ENCODE measurements at places on chromosomes 6 and 20.

DNA sequence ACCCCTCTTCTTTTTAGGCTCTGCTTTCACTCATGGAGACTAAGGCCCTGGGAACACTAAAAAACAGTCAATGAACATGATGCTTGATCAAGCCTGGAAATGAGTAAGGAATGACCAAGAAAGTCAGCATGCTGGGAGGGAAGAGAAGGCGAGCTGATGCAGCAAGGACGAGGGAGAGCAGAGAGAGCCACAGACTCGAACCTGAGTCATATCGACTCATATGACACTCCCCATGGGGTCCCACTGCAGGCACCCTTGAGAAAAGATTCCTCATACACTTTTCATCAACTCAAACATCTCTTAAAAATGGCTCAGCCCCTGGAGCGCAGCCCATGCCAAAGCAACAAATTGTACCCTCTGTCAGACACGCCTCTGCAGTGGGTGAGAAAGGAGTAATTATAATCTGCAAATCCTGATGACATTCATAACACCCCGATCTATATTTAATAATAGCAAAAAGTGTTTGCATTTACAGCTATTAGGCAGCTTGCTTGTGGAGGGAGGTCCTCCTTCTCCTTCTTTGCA lies 127.2 kb downstream of the F13A1 start:
- no peak for DNase-seq

GRCh38 chr6:150079604-150080003 lies 10.7 kb upstream of the ULBP3 start:
- no peak for DNase-seq

- DNase-seq = no peak
Measured at GRCh38 chr20:48777821-48778220, 50.0 kb downstream of the PREX1 start.

DNA sequence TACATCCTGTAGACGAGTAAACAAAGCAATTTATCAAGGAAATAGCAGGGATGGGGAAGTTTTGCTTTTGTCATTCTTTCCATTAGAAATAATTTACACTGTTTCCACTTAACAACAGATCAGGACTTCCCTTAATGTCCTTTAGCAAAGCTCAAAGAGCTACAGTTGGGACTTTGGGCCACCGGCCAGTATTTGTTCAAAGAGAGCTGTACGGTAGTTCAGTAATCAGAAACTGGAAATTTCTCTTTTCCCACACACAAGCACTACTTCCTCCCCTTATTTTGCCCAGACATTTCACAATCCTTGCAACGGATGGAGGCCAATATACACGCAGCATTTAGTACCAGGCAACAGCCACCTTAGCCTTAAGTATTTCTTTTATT lies 12.1 kb upstream of the HINT3 start:
- DNase-seq = no peak

DNA sequence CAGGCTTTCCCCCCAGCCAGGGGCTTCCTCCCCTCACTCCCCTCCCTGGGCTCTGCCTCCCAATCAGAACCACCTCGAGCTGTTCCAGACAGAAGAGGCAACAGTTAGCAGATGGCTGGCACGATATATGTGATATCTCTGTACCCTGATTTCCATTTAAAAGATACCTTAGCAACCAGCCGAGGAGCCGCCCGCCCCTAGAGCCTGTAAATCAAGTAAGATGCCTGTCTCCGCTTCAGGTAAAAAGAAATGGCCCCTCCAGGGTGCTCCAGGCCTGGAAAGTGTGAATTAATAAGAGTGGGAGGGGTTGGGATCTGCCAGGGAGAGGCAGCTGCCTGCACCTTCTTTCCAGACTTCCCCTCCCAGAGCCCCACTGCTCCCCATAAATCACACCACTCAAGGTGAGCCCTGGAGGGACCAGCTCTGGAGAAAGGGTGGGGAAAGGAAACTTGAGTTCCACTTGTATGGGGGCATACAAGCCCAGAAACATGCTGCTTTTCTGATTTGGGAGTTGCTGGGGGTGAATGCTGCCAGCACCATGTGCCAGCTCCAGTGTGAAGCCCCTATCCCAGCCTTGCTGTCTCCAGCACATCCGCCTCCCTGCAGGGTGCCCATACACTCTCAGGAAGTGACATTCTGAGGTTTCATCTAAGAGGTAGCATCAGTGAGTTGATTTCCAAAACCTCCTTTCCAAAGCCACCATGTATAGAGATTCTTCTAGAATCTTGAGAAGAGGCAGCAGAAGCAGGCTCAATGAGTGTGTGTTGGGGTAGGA lies 148.0 kb downstream of the LRFN2 start:
- no peak for DNase-seq

GRCh38 chr6:89874438-89874837 lies 19.8 kb upstream of the GJA10 start:
- no peak for DNase-seq

- no peak for DNase-seq
Measured at GRCh38 chr6:39357998-39358686, 35.6 kb upstream of the KCNK16 start.

GRCh38 chr6:63941747-63942470 lies 306.3 kb downstream of the PHF3 start:
- no peak for DNase-seq

GRCh38 chr20:47768016-47768824 lies 17.1 kb downstream of the SULF2 start:
- DNase-seq = no peak

DNA sequence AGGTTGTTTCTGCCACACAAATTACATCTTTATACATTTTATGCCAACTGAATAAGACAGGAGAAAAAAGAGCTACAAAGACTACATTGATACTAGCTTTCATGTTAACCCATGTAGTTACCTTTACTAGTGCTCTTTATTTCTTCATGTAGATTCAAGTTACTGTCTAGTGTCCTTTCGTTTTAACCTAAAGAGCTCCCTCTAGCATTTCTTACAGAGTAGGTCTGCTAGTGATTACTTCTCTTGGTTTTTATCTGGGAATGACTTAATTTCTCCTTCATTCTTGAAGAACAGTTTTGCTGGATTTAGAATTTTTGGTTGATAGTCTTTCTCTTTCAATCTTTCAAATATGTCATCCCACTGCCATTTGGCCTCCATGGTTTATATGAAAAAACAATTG lies 21.2 kb upstream of the NOP56 start:
- DNase-seq = no peak

DNA sequence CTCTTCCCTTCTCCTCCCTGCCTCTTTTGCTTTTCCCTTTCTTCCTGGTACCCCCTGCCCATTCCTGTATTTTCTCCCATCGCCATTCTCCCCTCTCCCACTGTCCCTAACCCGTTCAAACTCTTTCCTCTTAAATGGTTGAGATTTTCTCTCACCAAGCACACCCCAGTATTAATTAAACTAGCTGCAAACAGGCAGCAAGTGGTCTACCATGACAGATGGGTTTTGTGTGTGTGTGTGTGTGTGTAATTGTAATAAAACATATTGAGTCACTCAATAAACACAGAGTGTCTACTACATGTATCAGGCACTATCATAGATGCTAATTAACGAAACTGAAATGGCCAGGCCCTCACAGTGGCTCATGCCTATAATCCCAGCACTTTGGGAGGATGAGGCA lies 6.7 kb downstream of the RAET1E start:
- DNase-seq = no peak

GRCh38 chr20:44068316-44069201 lies 118.4 kb downstream of the JPH2 start:
- DNase-seq = no peak

GRCh38 chr6:160088069-160088783 lies 33.4 kb upstream of the SLC22A1 start:
- no peak for DNase-seq

DNA sequence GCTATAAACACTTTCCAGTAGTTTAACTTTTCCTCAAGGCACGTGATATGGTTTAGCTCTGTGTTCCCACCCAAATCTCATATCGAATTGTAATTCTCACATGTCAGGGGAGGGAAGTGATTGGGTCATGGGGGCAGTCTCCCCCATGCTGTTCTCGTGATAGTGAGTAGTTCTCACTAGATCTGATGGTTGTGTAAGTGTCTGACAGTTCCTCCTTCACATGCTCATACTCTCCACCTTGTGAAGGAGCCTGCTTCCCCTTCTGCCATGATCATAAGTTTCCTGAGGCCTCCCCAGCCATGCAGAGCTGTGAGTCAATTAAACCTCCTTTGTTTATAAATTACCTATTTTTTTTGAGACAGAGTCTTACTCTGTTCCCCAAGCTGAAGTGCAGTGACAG lies 127.9 kb downstream of the DTNBP1 start:
- no peak for DNase-seq
